Endothelial cell of umbilical vein (primary cell): ENCODE measurements at places on chromosomes 16 and 17.
A peak's percentile ranks its signal among the peaks of the same experiment; 100 is the strongest.

DNA sequence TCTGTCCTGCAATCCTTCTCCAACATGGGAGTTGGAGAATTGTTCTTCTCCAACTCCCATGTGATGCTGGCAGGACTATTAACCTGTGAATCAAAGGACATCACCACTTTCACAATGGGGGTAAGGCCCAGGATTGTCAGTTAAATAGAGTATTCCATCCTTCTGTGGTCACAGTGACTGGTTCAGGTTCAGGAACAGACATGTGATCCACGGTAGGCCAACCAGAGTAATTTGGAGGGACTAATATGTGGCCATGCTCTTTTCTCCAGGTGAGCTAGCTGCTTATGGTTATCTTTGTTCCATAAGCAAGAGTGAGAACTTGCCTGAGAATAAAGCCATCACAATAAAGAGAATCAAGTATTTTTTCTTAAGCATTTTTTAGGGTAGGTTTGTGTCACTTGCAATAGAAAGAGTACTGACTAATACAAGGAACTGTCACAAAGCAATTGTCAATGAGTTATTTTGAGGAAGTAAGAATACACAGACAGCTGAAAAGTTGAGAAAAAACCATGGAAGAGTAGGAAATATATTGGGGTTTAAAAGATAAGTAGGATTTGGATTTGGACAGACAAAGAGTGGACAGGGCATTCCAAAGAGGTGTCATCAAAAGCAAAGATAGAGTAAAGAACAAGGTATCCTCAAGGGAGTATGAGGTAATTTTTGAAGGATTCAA lies 63.4 kb downstream of the BRIP1 start:
- DNase-seq, result no peak

DNA sequence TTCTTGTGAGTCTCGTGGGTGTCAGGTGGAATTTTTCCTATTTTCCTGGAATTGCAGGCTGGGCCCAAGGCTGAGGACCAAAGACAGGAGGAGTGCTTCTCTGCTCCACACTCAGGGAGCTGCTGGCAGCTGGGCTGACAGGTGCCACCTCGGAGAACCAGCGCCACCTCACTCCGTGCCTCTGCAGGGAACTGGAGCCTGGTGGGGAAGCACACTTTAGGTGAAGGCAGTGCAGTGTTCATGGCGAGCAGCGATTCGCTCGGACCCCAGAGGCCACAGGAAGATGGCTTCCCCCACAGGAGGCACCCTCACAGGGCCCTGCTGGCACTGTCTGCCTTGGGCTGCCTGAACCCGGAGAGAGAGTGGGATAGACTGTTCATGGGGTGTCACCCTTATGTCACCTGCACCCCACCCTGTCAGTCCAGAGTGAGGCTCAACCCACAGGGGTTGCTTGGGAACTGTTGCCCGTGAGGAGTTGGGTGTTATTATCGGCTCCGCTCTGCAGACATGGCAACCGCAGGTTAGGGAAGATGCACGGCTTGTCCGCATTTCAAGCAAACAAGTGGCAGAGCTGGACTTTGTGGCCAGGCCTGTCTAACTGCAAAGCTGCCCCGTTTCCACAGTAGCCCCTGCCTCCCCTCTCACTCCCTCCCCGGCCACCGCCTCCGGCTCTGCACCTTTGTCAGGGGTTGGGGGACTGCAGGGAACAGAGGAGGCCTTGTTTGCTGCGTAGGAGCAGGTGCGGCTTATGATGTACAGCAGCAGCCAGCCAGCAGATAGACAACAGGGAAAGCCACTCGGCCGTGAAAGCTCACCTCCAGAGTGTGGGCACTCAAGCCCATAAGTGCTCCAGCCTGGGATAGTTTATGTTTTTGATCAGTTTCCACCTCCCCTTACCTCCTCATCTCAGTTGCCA lies 15.5 kb downstream of the TBC1D24 start:
- DNase-seq, result no peak

- no peak for DNase-seq
Observed at GRCh38 chr17:35099908-35100307, 19.8 kb downstream of the RAD51D start.

GRCh38 chr17:81294512-81295030 lies 536 bp downstream of the SLC38A10 start:
- peak; percentile 20 for DNase-seq

- no peak for DNase-seq
Observed at GRCh38 chr16:73298562-73298961, 250.6 kb upstream of the ZFHX3 start.

DNA sequence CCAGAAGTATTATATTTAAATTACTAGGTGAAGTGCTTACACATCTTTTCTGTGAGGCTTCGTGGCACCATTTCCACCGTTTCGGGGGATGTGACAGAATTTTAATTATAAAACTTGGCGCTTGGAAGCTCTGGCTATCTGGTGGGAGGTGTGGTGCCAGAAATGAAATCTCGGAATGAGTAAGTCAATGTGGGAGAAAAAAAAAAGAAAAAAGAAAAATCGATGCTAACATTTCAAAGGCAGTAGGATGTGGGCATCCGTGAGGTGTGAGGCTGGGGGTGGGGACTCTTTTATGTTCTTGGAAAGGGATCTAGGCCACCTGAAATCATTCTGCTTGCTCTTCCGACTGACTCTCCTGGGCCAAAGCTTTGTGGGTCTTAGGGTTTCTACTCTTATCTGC lies 21.9 kb downstream of the CPPED1 start:
- no peak for DNase-seq

GRCh38 chr16:11801481-11802021 lies 4.5 kb upstream of the ZC3H7A start:
- no peak for DNase-seq

GRCh38 chr17:27635275-27635823 lies 4.4 kb downstream of the LGALS9 start:
- DNase-seq, result no peak

GRCh38 chr16:14566599-14566998 lies 63.5 kb downstream of the PARN start:
- peak; percentile 9 for DNase-seq

GRCh38 chr17:10357768-10358167 lies 15.0 kb downstream of the MYH13 start:
- DNase-seq, result no peak

DNA sequence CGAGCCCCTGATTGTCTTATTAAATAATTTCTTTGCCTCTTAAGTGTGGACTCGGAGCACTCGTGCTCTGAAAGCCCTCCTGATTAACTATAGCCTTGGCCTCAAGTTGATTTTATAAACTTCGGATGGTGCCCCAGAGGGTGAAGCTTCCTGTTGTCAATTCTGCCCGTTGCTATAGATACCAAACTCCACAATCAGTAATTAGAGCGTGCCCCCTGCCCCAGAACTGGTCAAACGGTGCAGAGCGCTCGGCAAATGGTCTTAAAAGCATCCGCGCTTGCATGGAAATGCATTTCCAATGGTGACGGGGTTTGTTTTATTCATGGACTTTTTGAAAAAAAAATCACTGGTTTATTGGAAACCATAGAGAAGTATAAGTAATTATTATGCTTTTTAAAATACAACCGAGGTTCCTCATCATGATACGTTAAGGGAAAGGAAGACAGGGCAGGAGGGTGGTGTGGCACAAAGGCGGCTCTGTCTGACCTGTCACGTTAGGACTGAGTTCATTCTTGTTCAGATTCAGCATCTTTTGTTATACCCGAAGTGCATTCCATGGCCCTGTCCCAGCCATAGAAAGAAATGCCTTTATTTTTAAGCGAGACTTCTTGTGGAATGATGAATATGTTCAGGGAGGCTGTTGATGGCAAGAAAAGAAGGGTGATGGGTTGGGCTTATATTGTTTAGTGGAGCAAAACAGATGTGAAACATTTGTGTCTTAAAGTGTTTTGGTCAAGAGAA lies 476.4 kb downstream of the MAF start:
- no peak for DNase-seq

DNA sequence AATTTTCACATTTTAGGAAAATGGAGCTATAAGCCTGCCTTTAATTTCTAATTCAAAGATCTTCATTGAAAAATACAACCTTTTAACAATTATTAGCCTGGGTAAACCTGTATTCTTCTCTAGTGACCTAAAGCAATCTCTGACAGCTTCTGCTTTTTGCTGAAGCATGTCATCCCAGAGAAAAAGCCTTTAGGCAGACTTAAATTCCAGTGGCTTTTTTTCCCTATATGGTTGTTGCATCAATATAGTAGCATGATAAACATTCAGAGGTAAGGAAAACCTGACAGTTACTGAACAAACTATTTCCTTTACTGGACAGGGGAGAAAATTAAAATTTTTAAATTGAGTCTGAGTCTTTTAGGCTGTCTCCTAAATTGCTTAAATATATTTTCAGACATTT lies 7.8 kb upstream of the EVI2A start:
- DNase-seq, result no peak

DNA sequence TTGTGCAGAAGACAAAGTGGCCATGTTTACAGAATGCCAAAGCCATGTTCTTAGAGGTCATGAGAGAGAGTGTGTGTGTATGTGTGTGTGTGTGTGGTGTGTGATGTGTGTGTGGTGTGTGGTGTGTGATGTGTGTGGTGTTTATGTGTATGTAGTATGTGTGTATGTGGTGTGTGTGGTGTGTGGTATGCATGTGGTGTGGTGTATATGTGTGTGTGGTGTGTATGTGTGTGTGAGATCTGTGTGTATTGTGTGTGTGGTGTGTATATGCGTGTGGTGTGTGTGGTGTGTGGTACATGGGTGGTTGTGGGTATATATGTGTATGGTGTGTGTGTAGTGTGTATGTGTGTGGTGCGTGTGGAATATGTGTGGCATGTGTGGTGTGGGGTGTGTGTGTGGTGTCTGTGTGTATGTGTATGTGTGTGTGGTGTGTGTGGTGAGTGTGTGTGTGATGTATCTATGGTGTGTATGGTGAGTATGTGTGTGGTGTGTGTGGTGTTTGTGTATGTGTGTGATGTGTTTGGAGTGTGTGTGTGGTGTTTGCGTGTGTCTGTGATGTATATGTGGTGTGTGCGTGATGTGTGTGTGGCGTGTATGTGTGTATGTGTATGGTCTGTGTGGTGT lies 8.2 kb upstream of the KRT17 start:
- DNase-seq, result no peak

GRCh38 chr16:66150698-66151482 lies 215.6 kb upstream of the CDH5 start:
- DNase-seq, result no peak

- peak; percentile 43 for DNase-seq
Observed at GRCh38 chr16:81238296-81239011, at the start of gene BCO1. TSS of gene BCO1 (plus strand) at chr16:81238689. CDS start at chr16:81238909, 220 bp downstream.

- no peak for DNase-seq
Observed at GRCh38 chr17:57228911-57229310, 27.4 kb upstream of the MSI2 start.

- DNase-seq, result no peak
Observed at GRCh38 chr16:28845761-28846079, 428 bp downstream of the TUFM start.

DNA sequence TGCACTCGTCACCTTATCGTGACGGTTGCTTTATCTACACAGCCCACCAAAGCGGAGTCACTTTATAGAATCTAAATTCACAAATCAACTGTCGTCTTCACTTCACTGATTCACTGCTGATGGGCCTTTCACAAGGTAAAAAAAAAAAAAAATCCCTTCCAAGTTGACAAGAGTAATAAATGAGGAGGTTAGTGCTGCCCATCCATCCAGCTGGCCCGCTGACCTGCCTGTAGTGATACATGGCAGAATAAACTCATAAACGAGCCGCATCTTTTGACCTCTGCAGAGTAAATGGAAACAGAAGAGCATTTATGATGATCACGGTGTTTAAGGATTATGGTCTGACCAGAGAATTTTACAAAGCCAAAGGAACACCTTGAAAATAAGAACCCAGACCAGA lies 227.3 kb upstream of the IRX5 start:
- no peak for DNase-seq

DNA sequence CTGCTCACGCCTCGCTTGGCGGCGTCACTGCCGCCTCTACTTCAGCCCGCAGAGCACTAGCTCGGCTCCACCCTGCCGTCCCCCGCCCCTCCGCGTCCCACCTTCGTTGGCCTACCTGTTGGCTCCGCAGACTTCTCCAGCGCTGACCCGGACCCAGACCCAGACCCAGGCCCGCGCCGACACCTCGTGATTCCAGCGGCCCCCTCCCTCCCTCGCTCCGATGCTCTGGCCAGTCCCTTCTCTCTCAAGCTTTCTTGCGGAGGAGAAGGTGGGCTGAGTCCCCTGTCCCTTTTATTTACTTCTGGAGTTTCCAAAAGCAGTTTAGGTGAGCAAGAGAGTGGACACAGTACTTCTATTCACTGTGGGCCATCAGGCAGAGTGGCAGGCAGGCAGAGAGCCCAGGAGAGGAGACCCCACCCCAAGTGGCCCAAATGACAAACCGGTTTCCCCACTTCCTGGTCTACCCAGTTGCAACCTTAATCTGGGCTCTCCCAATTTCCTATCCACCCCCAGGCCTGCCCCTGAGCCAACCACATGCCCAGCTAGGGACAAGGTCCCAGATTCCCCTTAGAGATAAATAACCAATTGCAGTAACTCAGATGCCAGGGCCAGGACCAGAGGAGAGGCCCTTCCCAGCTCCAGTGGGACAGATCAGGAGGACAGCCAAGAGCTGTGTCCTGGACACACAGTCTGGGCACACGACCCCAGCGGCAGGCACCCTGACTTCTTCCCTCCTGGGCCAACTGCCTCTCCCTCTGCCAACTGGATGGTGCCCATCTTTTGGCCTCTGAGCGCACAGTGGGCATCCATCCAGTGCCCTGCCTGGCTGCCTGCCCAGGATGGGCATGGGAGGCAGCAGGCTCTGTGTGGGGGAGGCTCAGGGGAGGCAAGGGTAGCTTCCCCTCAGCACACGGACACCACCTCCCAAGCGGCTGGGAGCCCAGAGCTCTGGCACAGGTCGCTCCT lies 1.2 kb upstream of the SRCIN1 start:
- DNase-seq, result no peak

DNA sequence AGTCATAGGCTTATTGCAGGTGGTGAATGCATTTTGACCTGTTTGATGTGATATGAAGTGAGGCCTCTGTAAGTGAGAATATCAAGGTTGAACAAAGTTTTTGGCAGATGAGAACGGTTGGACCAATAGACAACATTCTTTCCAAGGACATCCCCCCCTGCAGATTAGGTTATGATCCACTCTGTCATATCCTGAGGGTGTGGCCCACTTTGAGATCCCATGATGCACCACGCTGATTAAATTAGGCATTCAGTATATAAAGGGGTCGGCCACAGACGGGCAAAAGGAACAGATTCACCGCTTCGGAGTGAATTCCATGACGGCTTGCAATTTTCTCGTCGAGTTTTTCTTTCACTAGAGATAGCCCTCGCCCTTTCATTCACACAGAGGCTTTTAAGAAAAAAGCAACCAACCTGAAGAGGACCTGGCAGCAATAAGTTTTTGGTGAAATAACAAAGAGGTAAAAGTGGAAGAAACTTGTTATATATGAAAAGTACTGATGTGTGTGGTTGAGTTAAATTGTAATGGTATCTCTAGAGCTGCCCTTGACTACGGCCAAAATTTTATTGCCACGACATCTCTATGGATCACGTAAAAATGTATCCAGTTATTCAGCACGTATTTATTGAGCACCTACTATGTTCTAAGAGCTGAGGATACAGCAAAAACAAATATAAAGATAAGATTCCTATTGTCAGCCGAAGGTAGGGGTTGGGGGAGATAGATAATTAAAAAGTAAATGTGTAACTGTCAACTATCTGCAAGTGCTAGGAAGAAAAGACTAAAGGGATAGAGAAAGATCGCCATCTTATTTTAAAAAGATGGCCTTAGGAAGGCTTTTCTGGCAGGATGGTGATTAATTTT lies 1.7 kb upstream of the RBBP6 start:
- DNase-seq, result no peak

- DNase-seq, result no peak
Observed at GRCh38 chr16:88948781-88949490, 28.1 kb downstream of the CBFA2T3 start.
